ENCODE measurements at places on chromosomes 3 and 15.

- DNase-seq = no peak
These were observed 3.7 kb downstream of the CIB1 start for GRCh38 chr15:90230071-90230494.

- no peak for DNase-seq
These were observed 45.5 kb downstream of the TMEM39A start for GRCh38 chr3:119417771-119418512.

- no peak for DNase-seq
These were observed 1.9 kb upstream of the DPPA4 start for GRCh38 chr3:109339197-109339596.

DNA sequence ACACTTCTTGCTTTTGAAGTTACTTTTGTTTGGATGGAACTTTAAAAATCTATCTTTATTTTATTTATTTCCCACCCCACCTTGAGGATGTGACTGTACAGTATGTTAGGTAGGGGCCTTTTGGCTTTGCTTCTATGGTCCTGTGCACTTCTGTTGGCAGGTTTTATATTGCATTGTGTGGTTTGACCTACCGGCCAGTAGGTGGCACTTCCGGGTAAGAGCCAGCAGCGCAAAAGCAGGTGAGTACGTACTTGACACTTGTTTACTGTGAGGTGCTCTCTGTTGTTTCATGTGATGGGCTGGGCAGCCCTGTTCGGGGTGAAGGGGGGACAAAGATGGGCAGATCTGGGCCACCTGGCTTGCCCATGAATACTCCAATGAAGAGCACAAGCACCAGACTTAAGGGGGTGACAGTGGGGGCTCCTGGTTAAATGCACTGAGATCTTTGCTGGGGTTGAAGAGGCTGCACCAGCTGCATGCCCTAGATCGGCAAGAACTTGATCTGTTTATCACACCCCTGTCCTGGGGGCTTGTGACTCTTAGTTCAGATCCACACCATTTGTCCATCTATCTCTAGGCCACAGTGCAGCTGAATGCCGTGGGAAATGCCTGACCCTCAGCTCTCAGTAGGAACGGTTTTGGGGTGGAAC is 131.6 kb downstream of the NLGN1 start:
- no peak for DNase-seq

- no peak for DNase-seq
These were observed 217.0 kb downstream of the EPHB1 start for GRCh38 chr3:135012101-135012500.

DNA sequence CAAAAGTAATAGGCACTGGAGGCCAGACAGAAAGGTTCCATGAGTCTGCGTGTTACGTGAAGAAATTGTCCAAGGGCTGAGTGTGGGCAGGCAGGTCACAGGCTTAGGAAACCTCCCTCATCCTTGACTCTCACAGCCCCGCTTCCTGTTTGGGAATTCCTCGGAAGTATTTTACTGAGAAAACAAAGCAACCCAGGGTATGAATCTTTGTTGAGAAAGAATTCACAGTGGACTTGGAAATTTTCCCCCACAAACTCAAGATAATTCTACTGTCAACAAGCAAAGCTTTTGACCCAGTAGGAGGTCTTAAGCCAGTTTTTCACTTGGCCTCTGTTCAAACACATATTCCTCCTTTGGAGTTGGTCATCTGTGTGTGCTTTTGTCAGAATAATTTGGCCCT is 377.1 kb upstream of the TPM1 start:
- DNase-seq = no peak

DNA sequence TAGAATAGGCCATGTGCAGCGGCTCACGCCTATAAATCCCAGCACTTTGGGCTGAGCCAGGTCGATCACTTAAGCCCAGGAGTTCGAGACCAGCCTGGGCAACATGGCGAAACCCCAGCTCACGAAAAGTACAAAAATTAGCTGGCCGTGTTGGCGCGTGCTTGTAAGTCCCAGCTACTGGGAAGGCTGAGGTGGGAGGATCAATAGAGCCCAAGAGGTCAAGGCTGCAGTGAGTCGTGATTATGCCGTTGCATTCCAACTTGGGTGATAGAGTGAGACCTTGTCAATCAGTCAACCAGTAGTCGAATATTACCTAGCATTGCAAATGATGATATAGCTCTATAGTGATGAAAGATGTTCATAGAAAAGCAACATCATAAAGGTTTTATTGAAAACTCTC is 51.9 kb downstream of the USP8 start:
- DNase-seq = no peak

DNA sequence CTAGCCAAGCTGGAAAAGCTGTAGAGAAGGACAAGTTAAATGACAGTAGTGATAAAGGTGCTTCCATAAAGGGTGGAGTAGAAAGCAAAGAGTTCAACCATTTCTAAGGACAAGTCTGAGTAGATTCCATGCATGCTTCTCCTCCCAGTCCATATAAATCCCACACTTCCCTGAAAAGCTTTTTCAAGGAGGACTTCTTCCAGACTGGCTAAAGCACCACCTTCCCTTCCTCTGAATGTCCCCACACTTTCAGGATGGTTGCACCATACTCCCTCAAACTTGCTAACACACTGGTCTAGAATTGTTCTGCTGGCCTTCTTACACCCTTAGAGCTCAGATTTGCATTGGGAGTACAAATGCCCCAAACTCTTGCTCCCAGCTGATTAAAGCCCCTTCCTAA is 40.9 kb downstream of the FBN1 start:
- DNase-seq = no peak

DNA sequence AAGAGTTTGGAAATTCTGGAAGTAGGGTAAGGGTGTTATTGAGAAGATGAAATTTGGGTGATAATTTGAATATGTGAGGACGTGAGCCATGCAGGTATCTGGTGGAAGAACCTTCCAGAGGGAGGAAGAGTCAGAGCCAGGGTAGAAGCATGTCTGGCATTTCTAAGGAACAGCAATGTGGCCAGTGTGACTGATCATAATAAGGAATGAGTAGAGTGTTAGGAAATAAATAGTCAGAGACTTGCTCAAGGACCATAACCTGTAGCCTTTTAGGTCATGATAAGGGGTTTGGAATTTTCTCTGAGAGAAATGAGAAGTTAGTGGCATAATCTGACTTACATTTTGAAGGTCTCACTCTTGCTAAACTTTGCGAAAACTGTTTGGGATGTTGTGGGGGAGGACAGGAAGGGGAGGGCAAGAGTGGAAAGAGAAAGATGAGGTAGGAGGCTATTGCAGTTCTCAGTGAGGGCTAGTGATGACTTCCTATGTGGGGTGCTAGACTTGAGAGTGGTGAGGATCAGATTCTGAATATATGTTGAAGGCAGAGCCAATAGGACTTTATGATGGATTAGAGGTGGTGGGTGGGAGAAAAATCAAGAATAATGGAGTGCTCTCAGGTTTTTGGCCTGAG is 568.3 kb downstream of the AGBL1 start:
- no peak for DNase-seq

Data from activated naive CD4-positive, alpha-beta T cell (primary cell).